ENCODE measurements at places on chromosomes 7 and 10. TPM values are rescaled to one million over a fixed set of nuclear protein-coding genes. Genes with fewer than 3 reads are reported as not detected.

GRCh38 chr10:100738055-100738827 is 7.1 kb upstream of the PAX2 start:
- DNase-seq = no peak

DNA sequence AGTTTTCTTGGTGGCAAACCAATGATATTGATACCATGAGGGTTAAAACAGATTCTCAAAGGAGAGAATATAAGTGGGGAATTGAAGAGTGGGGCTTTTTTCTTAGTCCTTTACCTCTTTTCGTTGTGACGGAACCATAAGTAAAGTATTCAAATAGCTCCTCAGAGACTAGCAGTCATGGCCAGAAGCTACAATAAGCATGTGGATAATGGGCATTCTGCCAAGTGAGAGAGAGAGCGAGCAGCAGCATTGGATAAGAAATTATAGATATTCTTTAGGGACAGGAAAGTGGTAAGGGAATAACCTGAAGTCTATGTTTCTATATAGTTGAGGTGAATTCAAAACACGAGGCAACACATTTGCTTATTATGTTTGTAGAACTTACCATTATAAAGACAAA is 235.1 kb downstream of the SEMA3E start:
- DNase-seq = peak; percentile 22

DNA sequence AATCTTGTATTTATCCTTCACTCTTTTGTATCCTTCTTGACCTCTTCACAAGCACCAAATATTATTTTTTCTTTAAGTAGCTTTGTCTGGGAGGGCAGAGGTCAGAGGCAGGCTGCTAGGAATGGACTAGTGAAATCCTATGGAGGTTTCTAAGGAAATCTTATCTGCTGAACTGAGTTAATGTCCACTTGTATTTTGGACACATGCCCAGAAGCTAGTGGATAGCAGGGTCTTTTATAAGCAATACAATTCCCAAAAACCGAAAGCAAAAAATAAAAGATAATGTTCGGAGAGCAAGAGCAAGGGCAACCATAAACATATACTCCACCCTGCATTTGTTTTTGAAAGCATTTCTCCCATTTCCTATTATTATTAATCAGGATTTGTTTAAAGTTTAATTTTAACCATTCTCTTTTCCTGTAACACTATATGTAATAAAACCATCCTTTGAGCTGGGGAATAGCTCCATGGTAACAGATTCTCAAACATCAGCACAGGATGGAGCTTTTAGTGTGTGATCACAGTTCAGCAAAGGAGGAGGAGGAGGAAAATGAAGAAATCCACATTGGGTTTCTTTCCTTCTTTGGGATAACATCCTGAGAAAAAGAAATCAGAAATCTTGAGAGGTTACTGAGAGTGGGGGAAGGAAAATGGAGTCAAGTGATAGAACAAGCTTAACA is 328.2 kb upstream of the LRRN3 start:
- peak; percentile 18 for DNase-seq

DNA sequence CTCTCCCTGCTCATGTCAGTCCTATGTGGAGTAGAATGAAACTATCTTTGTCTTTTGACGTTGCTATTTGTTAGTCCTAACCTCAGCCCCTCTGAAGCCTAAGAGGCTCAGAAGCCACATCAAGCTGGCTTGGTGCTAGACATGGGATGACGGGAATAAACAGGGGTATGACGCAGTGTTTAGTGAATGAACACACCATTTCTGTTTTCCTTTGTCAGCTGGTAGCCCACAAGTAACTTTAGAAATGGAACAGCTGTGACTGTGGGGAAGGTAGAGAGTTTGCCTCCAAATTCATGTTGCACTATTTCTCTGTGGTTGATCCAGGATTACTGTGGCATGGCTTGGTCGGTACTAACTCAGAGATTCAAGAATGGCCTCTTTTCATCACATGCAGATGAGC is 31.3 kb downstream of the COX15 start:
- peak; percentile 94 for DNase-seq

DNA sequence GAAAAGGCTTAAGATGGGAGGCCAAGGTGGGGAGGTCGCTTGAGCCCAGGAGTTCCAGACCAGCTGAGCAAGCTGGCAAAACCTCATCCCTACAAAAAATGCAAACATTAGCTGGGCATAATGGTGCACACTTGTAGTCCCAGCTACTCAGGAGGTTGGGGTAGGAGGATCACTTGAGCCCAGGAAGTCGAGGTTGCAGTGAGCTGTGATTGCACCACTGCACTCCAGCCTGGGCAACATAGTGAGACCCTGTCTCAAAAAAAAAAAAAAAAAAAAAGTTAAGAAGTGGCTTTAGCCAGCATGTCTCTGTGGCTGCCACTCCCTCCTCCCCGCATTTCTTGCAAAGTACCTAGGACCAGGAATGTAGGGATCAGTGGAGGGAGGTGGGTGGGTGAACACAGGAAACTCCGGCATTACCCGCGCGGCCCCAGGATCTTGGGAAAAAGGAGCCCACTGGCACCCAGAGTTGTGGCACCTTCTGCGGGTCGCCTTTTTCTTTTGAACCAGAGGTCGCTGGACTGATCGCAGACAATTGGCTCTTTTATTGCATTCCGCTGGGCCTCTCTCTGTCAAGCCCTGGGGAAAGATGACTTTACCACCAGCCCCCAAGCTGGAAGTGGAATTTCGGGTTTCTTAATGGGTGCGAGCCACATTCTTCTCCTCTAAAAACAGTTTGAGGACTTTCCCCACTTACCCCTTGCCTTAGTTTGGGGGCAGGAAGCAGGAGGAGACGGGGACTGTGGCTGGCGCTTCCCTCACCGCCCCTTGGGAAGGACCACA is 3.5 kb downstream of the VGF start:
- no peak for DNase-seq

GRCh38 chr10:98316661-98317060 is 48.7 kb upstream of the LOXL4 start:
- DNase-seq = no peak

GRCh38 chr7:137873524-137873923 is 26.8 kb upstream of the DGKI start:
- DNase-seq = no peak

DNA sequence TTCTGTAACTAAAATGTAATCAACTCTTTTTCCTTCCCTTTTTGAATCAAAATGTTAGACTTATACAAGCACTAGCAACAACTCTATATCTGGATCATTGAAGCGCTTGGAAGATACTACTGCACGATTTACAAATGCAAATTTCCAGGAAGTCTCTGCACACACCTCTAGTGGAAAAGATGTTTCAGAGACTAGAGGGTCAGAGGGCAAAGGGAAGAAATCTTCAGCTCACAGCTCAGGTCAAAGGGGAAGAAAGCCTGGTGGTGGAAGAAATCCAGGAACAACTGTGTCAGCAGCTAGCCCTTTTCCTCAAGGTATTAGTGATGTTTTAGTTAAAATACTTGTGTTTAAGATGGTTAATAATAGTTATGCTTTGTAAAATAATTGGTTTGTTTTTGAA is 136.4 kb downstream of the MLLT10 start:
- DNase-seq = no peak

DNA sequence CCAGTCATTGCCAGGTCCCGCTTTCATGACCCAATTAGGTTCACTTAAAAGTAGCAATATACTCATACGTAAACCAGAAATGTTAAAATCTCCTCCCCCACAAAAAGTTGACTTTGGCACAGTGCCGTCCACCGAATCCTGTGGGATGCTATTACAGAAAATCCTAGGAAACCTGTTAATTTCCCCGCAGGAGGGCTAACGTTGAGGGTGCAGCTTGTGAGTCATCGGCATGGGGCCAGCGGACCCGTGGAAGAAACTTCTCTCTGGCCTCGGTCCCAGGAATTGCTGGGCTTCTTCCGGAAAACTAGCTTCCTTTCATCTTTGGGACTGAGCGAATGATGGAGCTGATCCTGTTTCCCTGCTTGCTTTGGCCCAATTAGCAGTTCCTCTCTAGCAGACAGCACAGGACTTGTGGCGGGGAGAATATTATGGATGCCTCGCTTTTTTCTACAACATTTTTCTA is 13.5 kb downstream of the CRYGN start:
- peak; percentile 90 for DNase-seq

- DNase-seq = peak; percentile 21
These were observed 22.4 kb upstream of the PPA1 start for GRCh38 chr10:70255329-70256299.

DNA sequence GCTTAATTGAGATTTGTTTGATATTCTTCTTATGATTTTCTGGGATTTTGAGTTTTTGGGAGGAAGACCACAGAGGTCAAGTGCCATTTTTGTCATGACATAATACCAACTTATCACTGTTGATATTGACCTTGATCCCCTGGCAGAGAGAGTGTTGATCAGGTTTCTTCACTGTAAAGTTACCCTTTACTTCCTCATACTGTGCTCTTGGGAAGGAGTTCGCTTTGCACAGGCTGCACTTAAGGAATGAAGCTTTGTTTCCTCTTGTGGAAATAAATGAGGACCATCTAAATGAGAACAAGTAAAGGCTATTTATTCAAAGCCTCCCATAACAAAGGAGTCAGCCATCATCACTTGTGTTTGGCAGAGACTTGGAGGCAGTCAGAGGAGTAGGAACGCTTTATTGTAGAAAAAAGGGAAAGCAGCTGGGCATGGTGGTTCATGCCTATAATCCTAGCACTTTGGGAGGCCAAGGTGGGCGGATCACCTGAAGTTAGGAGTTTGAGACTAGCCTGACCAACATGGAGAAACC is 16.1 kb downstream of the ST7 start:
- no peak for DNase-seq

DNA sequence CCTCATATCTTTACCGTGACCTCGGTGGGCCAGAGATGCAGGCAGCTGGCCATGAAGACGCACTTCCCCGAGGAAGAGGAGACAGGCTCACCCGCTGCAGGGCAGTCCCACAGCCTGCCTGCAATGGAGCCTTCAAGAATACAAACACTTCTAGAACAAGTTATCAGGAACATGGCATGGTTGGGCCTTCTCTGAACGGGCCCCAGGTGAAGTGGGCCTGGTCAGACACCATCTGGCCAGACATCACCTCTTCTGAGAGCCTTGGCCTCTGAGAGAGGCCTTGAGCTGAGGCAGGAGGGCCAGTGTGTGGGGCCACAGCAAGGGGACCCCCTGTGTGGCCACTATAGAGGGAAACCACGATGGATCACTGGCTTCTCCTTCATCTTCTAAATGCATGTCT is 112.4 kb upstream of the GDF10 start:
- DNase-seq = no peak

DNA sequence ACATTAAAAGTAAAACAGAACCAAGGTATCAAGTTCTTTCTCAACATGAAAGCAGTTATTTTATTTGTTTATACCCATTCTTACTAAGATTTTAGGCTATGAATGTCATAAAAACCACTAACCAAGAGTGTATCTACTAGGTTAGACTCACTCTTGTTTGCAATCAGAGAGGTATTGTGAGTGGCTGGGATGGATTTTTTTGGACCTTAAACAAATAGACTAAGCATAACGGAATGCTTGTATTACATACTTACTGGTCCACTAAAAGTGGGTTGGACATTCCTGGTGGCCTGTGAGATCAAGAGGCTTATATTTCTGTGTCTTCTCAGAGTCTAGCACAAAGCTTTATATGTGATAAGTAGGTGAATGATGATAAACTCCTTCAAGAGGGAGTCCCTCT is 32.6 kb upstream of the CBLL1 start:
- DNase-seq = no peak

DNA sequence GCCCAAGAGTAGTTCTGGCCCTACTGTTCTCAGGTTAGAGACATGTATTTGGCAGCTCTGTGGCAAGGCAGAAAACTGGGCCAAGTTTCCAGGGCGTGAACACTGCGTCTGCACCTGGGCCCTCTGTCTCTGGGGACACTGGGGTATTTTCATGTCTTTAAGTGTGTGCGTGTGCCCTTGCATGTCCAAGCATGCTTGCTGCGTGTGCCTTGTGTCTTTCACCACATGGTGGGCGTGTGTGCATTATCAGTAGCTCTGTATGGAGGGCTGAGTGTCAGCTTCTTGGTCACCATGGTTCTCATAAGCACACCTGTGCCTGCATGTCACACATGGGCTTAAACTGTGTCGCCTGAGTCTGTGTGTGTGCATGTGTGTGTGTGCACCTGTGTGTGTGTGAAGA is 69.3 kb downstream of the HIPK2 start:
- DNase-seq = peak; percentile 27

- DNase-seq = no peak
These were observed 1254.4 kb upstream of the PHF14 start for GRCh38 chr7:9719303-9719702.

GRCh38 chr7:113000316-113001020 is 86.2 kb downstream of the GPR85 start:
- no peak for DNase-seq

DNA sequence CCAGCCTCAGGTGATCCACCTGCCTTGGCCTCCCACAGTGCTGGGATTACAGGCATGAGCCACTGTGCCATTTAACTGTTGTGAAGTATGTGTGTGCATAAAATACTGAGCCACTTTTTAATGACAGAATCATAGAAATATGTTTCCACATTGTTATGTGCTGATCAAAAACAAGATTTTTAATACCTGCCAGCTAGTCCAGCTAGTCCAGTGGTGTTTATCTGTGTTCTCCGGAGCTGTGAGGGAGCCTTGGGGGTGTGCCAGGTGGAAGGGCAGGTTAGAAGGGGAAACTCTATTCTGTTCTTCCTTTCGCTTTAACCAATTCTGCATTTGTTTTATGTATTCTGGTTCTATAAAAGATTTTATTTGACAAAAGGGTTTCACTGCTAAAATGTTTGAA is 7.0 kb downstream of the FAM221A start:
- DNase-seq = no peak

- DNase-seq = no peak
These were observed 1.5 kb upstream of the HECW1 start for GRCh38 chr7:43110791-43111535.

GRCh38 chr10:19825700-19826099 is 9.5 kb downstream of the PLXDC2 start:
- no peak for DNase-seq

DNA sequence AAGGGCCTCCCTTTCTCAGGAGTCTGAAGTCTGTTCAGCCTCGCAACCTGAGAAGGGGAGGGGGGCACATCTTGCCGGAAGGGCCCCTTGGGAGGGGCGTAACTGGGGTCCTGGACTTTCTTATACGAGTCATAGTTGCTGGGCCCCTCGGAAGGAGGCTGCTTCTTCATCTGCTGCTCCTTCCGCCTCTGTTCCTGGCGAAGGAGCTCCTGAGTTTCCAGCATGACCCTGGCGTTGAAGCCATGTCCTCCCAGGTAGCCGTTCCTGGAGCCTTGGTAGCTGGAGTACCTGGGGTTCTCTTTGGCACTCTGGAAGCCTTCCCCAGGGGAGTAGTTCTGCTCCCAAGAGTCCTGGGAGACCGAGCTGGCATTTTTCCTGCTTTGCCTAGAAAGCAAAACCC is 703.9 kb downstream of the PARD3 start:
- no peak for DNase-seq

- no peak for DNase-seq
These were observed 339.9 kb downstream of the CCSER2 start for GRCh38 chr10:84668186-84668763.

- DNase-seq = peak; percentile 6
These were observed 622.5 kb downstream of the TYW1 start for GRCh38 chr7:67619175-67619574.

Gene AMPH
- 0.03 TPM for total RNA-seq

Gene FAM131B
- 0.22 TPM for total RNA-seq

Gene NEUROD6
- not detected for total RNA-seq

Gene CPXM2
- total RNA-seq = not detected

Gene PTPRN2
- 6.0 TPM for total RNA-seq

Gene LMOD2
- not detected for total RNA-seq

Gene WDR86
- total RNA-seq = 1.0 TPM

Gene ACTR3C
- 4.6 TPM for total RNA-seq

Gene CREB5
- total RNA-seq = 17.6 TPM
